ENCODE measurements at places on chromosomes 2 and 18.

- DNase-seq, result no peak
Measured at GRCh38 chr2:200507179-200507578, 2.7 kb downstream of the KCTD18 start.

- no peak for DNase-seq
Measured at GRCh38 chr2:60337142-60337497, 216.3 kb downstream of the BCL11A start.

- DNase-seq, result no peak
Measured at GRCh38 chr2:79294994-79295393, 135.4 kb upstream of the REG3A start.

GRCh38 chr2:189408294-189408693 lies 33.0 kb upstream of the WDR75 start:
- no peak for DNase-seq

DNA sequence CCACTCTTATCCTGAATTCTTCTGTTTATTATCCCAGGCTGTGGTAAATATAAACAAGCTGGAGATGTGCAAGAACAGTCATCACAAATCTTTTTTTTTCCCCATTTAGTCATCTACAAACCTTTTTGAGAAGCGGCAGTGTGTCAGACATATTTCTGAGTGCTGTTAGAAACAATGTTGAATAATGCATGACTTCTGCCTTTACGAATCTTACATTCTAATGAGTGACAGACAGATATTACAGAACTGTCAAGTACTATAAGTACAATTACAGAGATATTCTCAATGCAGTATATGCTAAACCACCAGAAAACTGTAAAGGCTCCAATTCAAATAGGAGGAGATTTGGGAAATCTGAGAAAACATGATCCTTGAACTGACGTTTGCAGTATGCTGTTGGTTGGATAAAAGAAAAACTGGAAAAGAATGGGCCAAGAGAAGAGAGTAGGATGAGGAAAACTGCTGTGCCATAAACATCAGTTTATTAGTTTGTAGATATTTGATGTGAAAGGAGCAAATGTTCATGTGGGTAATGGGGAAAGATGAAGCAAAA lies 379.5 kb upstream of the SLC8A1 start:
- no peak for DNase-seq

DNA sequence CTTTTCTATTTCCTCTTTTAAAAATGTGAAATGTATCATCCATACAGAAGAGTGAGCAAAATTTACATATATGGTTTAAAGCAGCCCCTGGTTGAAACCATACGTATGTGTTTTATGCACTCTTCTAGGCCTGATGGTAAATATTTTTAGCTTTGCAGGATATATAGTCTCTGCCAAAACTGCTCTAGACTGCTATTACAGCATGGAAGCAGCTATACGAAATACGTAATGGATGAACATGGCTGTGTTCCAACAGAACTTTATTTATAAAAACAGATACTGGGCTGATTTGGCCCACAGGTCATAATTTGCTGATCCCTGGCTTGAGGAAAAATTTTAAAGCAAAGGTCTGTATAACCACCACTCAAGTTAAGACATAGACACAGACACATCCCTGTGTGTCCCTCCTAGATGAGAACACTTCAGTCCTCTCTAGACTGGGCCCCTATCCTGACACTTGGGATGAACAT lies 42.5 kb upstream of the ATP8B1 start:
- DNase-seq, result no peak

GRCh38 chr2:49335546-49335945 lies 181.2 kb upstream of the FSHR start:
- DNase-seq, result no peak

- no peak for DNase-seq
Measured at GRCh38 chr2:170481201-170481600, 233.9 kb upstream of the SP5 start.

- DNase-seq, result no peak
Measured at GRCh38 chr2:105977212-105977611, 216.9 kb downstream of the UXS1 start.

- DNase-seq, result no peak
Measured at GRCh38 chr2:72678024-72678423, 147.8 kb downstream of the EXOC6B start.

- DNase-seq, result no peak
Measured at GRCh38 chr2:169038338-169038757, 7.2 kb upstream of the ABCB11 start.

DNA sequence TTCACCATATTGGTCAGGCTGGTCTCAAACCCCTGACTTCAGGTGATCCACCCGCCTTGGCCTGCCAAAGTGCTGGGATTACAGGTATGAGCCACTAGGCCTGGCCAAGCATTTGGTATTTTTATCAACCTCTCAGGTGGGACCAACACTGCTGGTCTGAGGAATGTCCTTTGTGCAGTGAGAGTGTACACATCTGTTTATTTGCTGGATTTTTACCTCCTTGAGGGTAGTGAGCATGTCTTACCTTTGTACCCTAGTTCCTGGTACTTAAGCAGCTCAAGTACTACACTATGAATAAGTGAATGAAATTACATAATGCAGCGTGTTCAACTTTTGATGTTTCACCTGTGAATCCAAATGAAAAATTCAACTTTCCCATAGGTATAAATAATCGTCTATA lies 29.8 kb downstream of the SOS1 start:
- no peak for DNase-seq

GRCh38 chr18:51066273-51066672 lies 36.3 kb downstream of the SMAD4 start:
- DNase-seq, result no peak

DNA sequence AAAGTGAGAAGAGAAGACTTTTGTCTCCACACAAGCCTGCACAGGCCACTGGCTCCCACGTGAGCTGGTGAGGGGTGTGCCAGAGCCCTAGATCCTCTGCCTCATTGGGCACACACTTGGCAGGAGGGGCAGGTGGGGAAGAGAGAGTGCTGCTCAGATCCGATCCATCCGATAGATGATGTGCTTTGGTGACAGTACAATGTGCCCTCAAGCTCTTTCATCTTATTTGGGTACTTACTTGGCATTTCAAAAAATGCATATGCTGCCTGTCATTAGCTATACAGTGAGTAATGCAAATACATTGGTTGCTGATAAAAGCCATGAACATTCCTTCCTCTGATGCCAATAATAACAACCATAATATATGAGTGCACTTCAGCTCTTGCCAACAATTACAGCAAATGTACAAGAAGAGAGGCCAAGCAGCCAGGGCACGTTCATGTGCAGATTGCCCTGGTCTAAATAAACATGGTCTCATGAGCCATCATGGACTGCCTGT lies 255.3 kb downstream of the VAPA start:
- DNase-seq, result no peak

- DNase-seq, result no peak
Measured at GRCh38 chr2:150232871-150233270, 254.6 kb downstream of the RND3 start.

Data from aorta (tissue), 5 donors.